Head of caudate nucleus (tissue), 42 donors: ENCODE measurements at places on chromosomes 6 and 20.

- no peak for DNase-seq
Observed at GRCh38 chr20:48986899-48987298, 59.2 kb upstream of the CSE1L start.

DNA sequence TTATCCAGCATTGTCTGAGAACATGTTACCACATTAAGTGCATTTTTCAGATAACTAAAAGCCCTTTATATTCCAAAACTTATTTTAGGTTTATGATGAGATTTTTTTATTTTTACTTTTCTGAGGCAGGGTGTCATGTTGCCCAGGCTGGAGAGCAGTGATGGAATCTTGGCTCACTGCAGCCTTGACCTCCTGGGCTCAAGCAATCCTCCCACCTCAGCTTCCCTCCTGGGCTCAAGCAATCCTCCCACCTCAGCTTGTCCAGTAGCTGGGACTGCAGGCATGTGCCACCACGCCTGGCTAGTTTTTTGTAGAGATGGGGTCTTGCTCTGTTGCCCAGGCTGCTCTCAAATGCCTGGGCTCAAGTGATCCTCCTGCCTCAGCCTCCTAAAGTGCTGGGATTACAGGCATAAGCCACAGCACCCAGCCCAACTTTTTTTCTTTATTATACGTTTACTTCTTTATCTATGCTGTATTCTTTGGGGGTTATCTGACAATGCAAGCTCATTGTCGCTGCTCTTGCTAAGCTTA lies 6.2 kb downstream of the DYNLT1 start:
- DNase-seq = no peak

- no peak for DNase-seq
Observed at GRCh38 chr6:133040094-133040802, 200.9 kb upstream of the EYA4 start.

GRCh38 chr6:7264041-7264440 lies 49.0 kb downstream of the SSR1 start:
- DNase-seq = no peak

DNA sequence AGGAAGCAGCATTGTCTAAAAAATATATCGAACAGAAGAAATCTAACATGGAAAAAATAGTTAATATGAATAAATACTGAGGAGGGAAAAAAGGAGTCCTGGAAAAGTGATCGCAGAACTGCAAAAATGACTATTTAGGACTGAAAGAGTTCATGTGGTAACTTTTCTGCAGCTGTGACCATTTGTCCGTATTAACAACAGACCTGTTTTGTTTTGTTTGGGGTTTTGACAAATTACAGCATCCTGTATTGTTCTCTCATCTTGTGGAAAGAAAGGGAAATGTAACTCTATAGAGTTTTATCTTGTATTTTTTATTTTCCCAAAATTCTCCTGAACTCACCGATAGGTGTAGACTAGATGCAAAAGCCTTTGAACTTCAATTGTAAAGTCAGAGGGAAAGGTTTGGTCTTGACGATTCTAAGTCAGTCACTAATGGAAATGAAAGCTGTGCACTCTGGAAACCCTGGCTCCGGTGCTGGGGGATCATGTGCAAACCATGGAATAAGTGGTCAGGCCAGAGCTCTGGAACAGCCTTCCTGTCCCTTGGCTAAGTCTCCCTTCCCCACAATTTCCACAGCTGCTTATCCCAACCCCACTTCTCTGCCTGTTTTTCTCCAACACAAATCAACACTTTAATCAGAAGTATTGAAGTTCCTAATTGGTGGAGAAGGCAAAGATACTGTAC lies 51.2 kb upstream of the MARCKS start:
- no peak for DNase-seq

- DNase-seq = no peak
Observed at GRCh38 chr20:9918348-9918747, 79.5 kb upstream of the PAK5 start.

DNA sequence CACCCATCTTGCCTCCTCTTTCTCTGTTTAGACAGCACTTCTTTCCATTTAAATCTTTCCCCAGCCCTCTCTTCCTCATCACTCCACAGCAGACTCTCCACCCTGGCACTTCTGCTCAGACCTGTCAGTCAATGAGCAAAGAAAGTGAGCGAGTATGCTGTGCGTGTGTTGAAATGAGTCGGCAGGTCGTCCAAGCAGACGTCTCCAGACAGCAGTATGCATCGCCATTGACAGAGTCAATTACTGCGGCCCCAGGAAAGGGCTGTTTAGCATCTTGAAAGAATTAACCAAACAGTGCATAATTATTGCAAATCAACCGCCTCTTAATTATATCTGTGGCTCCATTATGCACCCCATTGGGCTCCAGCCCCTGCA lies 54.8 kb upstream of the KCNG1 start:
- DNase-seq = no peak

DNA sequence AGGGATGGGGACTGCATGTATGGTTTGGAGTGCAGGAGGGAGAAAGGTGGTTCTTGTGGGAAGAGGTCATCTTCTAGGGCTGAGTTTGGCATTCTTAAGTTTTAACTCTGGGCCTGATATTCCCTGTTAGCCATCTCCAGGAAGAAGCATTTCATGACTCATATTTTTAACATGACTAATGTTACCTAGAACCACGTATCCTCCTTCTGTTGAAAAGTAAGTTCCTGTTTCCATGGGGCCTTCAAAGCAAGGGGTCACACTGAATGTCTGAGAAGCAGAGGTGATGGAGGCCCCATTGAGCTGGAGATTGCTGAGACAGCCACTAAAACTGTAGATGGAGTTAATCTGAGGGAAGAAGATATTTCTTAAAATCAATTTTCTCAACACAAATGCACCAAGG lies 30.2 kb downstream of the FAM229B start:
- no peak for DNase-seq

GRCh38 chr6:24699521-24700359 lies 19.2 kb downstream of the C6orf62 start:
- DNase-seq = no peak

DNA sequence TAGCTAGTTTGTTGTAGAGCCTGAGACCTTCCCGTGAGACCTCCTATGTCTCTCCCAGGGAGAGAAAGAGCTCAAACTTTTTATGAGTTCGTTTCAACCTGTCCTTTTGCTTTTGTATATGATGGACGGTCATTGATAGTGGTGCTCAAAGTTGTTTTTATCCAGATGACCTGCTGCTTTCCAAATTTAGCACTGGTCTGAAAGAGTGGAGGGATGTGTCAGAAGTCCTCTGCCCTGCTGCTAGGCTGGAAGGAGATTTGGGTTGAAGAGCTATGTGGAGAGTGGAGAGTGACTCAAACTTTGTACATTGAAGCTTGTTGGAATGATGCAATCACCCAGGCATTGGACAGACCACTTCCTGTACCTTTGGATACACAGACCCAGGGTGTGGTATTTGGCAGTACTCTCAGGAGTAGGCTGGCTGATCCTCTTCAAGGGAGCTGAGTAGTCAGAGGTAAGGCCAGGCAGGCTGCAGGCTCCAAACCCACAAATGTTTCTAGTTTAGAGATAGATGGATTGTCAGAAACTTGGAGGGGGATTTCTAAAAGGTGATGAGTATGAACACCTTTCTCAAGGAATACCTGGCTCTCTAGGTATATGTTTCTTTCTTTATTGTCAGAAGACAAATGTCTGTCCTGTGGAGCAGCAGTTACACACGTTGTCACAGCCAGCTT lies 49.4 kb upstream of the RREB1 start:
- no peak for DNase-seq

DNA sequence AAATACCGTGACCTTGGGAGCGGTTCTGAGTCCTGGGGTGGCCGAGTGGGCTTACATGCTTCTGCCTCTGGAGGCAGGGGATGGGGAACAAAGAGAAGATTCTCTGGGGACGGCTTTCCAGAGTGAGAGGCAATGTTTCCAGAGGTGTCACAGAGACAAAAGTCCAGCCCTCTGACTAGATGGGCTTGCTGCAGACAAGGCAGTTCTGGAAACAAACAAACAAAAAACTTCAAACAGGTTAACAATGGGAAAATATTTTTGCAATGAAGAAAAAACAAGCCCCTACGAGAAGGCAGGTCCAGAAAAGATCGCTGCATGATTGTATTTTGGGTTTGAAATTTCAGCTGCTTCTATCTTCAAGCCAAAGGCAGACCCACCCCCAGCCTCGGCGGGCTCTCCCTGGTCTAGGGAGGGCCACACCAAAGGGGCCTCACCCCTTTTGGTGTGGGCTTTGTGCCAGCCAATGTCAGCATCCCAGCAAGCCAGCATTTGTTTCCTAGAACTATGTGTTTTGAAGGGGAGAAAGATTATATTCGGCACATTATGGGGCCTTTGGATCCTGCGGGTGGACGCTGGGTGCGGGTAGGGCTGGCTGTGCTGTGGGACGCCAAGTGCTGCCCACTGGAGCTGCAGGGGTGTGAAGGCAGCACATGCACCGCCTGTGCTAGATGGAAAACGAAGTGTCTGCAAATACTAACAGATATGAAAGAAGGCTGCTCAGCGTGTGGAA lies 42.9 kb downstream of the RIOK1 start:
- DNase-seq = no peak

DNA sequence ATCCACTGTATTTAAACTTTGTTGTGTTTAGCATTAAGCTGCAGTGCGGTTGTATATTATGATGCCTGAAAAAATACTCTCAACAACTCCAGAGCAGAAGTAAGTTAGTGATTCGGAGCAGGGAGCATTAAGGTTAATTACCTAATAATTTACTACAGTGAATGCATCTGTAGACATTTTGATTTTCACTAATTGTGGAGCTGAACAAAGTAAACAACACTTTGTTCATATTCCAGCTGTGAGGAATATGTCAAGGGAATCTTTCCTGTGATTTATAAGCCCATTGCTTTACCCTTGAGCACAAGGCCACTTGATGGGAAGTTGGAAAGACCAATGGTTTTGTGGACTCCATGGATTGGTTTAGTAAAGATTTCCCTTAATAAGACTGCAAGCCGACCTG lies 77.1 kb downstream of the CBLN4 start:
- DNase-seq = no peak

GRCh38 chr6:106739387-106739786 lies 110.0 kb downstream of the QRSL1 start:
- DNase-seq = peak; percentile 70

GRCh38 chr6:3516092-3516491 lies 59.2 kb upstream of the SLC22A23 start:
- no peak for DNase-seq

GRCh38 chr6:46410334-46410953 lies 80.8 kb downstream of the RCAN2 start:
- DNase-seq = peak; percentile 69

- DNase-seq = peak; percentile 40
Observed at GRCh38 chr6:73695619-73696421, at the start of gene CD109. Gene CD109 (plus strand): TSS chr6:73696203. CDS start chr6:73696216, 13 bp downstream.

DNA sequence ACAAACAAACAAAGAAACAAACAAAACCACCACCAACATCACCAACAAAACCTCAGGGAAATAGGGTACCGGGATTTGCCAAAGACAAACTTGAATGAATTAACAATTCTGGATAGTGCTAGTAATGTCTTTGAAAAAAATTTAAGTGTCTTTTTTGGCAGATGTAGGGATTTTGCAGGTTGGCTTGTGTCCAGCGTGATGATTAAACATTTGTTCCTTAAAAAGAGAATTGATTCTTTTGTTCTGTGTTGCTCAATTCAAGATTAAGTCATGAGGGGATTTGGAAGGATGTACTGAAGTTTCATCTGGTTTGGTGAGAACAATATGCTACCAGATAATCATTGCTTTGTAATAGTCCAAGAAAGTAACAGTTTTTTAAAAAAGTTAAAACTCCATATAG lies 125.1 kb upstream of the HS3ST5 start:
- DNase-seq = no peak

- DNase-seq = no peak
Observed at GRCh38 chr6:42702200-42702599, 20.2 kb downstream of the PRPH2 start.

GRCh38 chr6:154508573-154509375 lies 1.7 kb downstream of the CNKSR3 start:
- no peak for DNase-seq

DNA sequence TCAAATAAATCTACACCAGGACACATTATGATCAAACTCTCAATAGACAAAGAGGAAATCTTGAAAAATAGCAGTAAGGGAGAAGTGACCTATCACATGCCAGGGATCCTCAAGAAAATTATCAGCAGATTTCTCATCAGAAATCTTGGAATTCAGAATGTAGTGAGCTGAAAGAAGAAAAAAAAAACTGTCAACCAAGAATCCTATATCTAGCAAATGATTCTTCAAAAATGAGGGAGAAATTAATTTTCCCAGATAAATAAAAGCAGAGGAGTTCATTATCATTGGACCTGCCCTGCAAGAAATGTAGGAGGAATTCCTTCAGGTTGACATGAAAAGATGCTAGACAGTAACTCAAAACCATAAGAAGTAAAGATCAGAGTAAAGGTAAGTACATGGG lies 363.6 kb downstream of the TFAP2A start:
- DNase-seq = no peak

DNA sequence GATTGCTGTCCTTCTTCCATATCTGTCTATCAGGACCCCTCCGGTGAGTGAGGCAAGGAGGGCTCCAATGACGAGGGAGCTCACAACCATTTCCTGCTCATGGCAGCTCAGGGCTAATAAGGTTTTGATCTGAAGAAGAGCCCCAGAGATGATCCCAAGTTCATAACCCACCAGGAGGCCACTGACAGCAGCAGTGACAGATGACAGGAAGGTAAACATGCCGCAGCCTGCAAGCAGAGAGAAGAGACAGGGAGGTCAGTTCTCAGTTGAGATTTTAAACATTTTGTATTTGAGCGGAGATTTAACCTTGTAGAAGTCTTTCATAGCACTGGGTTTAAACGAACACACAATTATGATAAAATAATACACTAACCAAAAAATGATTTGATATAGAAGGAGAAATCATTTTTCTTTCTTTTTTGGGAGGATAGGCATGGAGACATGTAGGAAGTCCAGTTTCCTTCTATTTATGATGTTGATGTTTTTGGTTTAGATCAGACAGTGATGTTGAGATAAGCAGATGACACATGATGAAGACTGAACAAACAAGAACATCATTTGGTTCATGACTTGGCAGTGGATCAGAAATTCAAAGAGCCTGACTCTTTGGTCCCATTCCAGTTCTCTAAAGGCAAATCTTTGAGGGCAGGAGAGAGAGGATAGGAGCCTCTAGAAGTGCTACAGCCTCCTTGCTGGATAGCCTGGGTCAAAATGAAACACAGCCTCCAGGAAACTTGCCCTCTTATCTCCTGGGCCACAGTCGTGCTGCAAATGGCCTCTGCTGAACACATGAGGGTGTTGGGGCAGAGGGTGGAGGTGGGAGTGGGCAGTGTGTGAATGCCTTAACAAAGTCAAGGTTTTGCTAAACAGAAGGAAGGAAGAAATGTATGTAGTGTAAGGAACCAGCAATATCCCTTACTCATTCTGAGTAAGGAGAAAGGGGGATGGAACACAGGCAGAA lies 22.6 kb downstream of the SLC2A12 start:
- DNase-seq = no peak

DNA sequence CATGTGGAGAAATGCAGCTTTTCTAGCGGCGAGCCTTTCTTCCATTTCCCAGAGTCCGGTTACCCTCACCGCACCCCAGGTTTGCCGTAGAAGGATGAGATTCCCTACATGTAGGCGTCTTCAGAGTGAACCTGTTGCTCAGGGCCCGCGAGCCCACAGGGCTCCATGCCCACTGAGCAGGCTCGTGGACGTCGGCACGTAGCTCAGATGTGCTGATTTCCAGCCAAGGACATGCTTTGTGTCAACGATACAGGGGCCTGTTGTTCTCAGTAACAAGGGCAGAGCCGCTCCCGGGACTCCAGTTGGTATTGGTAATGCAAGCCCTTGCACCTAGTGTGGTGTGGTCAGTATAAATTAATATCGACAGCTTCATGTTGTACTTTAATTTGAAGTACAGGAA lies 159.6 kb downstream of the MTHFD1L start:
- DNase-seq = peak; percentile 33
